ENCODE measurements at places on chromosomes 6 and 20.

DNA sequence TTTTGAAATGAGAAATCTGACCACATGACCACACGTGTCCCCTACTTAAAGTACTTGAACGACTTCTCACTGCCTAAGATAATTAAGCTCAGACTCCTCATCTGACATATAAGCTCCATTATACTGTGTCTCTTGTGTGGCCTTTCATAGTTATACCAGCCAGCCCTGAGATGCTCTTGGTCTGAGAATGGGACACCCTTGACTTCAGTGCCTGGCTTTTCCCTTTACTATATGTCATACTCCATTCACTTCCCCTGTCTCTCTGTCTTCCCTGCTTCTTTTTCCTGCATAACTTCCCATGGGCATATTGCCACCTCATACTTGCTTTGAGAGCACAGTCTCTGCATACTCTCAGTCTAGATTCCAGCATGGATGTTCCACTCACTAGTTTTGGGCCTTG is 53.4 kb upstream of the TINAG start:
- no peak for DNase-seq

GRCh38 chr6:136719280-136720044 is 72.8 kb downstream of the MAP3K5 start:
- DNase-seq = no peak

DNA sequence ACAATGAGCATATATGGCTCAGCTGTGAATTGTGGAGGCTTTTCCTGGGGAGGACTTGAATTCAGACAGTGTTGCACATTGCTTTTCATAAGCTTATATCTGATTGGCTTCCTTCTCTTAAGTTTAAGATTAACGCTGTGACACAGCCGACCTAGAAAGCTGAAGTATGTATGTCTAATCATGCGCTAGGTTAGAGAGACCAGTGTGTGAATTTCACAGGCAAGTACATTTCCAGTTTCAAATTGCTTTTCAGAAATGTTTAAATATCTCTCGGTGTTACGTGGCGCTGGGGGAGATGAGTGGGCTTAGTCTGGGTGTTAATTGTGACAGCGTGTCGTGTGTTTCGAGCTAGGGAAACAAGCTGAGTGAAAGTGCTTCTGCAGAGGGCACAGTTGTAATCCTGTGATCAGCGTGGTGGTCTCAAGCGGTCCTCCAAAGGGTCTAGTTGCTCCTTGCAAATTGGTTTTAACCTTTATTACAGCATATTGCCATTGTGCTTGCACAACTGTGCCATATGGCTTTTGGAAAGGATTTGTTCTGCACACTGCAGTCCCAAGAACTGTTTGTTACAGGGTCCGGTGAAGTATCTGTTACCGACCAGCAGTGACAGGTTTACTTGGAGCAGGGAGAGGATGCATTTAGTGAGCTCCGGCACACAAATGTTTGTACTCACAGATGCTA is 166.6 kb downstream of the SASH1 start:
- no peak for DNase-seq

DNA sequence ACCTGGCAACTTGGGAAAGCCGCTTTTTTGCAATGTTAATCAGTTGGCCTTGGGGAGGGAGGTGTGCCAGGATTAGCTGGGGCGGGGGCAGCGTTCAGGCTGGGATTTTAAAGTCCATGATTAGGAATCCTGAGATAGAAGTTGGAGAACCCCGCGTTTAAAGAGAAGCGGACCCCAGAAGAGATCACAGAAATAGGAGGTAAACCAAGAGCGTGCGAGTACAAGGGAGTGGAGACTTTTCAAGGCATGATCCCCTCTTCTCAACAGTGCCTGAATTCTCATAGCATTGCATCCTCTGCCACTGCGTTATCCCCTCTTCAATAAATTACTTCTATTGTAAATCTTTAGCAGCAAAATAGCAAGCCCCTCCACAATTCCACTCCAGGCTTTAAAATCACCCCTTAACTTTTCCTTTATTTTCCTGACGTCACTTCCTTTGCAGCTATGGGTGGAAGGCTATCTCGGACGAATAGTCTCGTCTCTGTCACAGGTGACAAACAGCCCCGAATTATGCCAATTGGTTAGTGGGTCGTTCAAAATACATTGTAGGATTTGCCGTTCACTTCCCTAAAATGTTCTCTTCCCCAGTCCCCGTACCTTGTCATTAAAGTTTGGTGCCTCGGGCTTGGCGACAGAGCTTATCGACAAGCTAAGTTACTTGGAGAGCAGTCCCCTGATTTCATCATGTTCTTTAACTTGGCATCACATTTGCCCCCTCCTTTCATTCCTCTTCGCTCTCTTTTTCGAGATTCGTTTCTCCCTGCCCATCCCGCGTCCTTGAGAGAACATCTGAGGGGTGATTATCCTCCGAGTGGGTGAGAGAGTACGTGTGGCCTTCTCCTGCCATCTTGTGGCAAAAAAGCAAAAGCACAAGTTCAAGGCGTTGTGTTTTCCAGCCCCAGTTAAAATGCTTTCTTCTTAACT is 17.1 kb downstream of the OR2B2 start:
- no peak for DNase-seq
